ENCODE measurements at places on chromosomes 7 and 10.
A peak's percentile ranks its signal among the peaks of the same experiment; 100 is the strongest.

GRCh38 chr7:55191161-55191925 lies 172.5 kb downstream of the EGFR start:
- H3K4me3 ChIP-seq: no peak overlapping the region
- no peak overlapping the region for H3K27ac ChIP-seq
- H3K27me3 ChIP-seq: peaks cover 20% of the 10 kb centered on the region

DNA sequence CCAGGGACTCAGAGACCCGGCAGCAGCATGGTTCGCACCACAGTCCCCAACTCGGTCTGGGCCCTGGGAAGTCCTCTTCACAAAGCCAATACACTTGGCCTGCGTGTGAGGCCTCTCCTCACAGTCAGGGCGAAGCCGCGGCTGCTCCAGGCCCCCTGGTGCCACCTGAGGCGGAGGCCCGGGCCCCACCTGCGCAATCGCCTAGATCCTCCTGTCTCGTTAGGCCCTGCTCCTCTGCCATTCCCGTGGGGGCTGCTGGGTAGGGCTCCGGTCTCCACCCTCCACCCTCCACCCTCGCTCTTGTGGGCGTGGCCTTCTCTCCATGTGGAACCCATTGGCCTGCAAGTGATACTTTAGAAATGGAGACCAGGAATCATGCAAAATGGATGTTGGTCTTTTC lies 553.3 kb downstream of the INHBA start:
- no peaks in the 10 kb centered on the region for H3K36me3 ChIP-seq
- H3K27ac ChIP-seq: no peak overlapping the region
- H3K4me1 ChIP-seq: no peaks in the 10 kb centered on the region

DNA sequence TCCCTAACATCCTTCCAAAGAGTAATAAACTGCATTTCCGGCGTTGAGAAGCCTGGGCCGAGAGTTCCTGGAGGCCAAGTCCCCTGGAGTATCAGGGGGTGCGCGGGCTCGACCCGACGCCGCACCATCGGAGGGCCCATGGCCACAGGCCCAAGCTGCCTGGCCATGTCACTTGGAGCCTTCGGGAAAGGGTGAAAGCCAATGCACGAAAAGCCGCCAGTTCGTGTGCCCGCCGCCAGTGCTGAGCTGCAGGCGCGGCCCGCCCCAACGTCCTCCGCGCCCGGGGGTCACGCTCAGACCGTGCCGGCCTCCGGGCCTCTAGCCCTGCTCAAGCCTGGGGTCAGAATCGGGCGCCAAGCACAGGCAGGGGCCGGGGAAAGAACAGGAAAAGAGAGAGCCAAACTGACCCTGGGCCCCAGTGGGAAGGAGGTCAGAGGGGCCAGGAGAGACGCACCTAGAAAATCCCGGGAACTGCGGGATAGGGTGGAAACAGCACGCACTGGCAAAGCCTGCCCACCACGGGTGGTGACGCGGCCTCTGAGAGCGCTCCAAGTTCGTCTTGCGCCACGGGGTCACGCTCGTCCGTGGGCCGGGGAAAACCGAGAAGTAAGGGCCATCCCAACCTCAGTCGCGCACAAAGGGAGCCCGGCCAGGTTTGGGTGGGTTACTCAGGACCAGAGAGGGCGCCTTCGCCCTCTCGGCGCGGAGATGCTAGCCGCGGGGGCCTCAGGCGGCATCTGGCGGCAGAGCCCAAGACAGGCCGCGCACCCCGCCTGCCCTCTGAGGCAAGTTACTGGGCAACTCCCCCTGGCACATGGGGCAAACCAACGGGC lies 4.2 kb upstream of the EBF3 start:
- H3K4me1 ChIP-seq: peaks cover 13% of the 10 kb centered on the region
- no peak overlapping the region for H3K27ac ChIP-seq
- peaks cover 52% of the 10 kb centered on the region for H3K27me3 ChIP-seq
- no peaks in the 10 kb centered on the region for H3K36me3 ChIP-seq

DNA sequence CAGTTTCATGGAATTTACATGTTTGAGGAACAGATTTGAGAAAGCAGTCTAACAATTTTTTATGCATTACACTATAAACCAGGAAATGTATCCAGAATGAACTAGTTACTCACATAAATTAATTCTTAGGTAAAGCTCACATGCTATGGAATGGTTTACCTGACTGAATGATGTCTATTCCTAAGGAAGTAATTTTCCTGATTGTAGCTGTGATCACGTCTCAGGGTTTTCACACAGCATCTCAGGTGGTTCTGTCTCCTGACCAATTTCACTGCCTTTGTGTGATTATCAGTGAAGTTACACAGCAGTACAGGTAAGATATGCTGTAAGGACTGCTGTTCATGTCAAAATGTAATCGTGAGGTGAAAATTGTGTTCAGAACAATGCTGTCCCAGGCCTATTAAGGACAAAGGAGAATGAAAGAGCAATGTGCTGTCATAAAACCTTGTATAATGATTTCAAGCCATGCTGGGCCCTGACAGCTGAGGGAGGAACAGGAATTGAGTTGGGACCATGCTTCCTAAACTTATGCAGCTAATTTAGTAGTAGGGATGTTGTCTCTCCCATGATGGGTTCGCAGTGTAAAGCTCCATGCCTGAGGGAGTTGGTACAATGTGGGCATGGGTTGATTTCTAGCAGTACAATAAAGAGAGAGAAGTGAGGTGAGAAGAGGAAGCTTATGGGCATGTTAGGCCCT lies 631.8 kb downstream of the NRG3 start:
- H3K4me1 ChIP-seq: no peaks in the 10 kb centered on the region
- H3K4me3 ChIP-seq: no peak overlapping the region

- no peak for DNase-seq
- H3K36me3 ChIP-seq: peaks cover 2% of the 10 kb centered on the region
- peaks cover 12% of the 10 kb centered on the region for H3K4me1 ChIP-seq
- H3K27me3 ChIP-seq: no peaks in the 10 kb centered on the region
- H3K27ac ChIP-seq: no peak overlapping the region
- no peak overlapping the region for H3K4me3 ChIP-seq
Measured at GRCh38 chr10:11429439-11430052, 181.9 kb downstream of the USP6NL start.

DNA sequence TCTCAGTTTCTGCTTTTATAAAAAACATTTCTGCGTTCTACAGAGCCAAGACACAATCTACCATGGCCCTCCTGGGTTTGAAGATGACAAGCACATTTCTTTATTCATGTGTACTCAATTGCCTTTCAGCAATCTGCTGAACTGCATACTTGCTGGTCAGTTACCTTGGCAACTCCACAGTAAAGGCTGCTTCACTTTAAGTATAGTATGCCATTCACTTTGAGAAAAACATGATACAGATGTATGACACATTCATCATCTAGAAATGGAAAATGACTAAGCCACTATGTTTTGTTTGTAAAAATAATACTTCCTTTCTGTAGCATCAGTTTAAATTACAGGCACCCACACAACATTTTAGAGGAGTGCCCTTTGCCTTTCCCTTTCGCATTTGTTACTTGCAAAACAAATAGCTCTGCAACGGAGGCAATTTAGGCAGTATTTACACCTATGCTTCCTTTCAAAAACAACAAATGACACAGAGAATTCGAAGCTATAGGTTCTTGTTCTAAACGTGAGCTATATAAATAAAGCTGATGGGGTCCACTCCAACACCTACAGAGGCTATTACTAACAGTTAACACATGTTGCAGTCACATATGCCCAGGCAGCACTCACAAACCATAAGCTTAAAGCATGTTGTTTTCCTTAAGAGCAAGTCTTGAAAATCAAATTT lies 23.5 kb downstream of the SGCE start:
- H3K27me3 ChIP-seq: peaks cover 8% of the 10 kb centered on the region
- no peak overlapping the region for H3K4me3 ChIP-seq
- H3K27ac ChIP-seq: no peak overlapping the region
- H3K36me3 ChIP-seq: no peaks in the 10 kb centered on the region

DNA sequence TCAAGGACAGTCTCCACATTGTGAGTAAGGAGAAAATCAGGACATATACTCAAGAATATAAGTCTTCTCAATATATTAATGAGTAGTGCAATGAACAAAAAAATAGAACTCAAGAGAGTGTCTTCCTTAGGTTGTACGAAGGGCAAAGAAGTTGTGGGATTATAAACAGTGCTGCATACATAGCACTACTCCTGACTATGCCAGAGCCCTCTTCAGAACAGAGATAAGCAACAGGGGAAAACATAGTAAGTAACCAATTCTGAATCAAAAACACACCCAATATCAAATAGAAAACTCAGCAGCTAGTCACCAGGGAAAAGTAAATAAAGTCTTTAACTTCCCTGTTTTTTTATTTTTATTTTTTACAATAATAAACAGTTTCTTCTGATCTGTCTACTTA lies 10.6 kb downstream of the ARHGAP21 start:
- no peak overlapping the region for H3K4me3 ChIP-seq
- peaks cover 3% of the 10 kb centered on the region for H3K4me1 ChIP-seq
- no peaks in the 10 kb centered on the region for H3K27me3 ChIP-seq
- no peak for DNase-seq

DNA sequence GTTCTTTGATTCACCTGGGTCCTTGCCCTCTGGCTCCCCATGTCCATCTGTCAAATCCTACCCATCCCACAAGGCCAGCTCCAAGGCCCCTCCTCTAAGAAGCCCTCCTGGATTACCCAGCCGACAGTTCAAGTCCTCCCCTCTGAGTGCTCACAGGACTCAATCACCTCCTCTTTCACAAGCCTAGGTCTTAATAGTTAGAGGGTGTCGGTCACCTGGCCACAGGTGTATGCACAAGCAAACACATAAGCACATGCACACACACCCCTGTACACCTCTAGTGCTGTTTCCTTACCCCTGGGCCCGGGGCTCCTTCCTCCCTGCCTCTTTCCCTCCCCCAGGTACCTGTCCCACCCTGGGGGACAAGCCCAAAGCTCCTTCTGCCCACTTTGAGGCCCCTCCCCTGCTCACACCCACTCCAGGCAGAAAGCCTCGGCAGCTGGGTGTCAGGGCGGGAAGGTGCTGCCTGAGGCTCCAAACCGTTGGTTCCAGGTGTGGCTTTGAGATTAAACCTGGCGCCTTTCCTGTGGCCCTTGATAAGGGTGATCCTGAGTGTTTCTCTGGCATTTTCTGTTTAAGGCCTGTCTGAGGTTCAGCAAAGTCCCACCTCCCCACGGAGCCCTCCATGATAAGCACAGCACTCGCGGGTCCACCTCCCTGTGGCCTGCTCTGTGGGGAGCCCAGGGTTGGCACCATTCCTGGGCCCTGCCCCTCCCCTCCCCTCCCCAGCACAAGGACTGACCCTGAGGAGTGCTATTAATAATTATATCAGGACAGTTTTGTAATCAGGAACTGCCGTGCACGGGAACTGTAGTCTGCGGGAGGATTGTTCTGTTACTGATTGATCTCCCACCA lies 14.6 kb upstream of the AQP1 start:
- no peak overlapping the region for H3K27ac ChIP-seq
- DNase-seq: no peak
- H3K4me3 ChIP-seq: no peak overlapping the region
- no peaks in the 10 kb centered on the region for H3K4me1 ChIP-seq

DNA sequence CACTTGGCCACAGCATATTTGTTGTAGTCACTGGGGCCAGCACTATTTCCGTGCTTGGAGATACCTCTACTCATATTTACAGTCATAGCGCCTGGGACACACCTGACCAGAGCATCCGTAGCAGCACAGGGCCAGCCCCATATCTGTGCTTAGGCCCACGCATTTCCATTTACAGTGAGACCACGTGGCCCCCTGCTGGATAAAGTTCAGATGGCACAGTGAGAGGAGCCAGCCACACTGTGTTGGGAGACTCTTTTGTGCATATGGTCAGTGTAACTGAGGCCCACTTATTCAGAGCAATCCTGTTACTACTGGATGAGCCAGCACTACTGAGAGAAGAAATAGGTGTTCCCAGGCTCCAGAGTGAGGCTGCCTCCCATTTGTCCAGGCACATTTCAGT lies 455.3 kb downstream of the REEP3 start:
- no peak overlapping the region for H3K4me3 ChIP-seq
- H3K27ac ChIP-seq: no peak overlapping the region
- DNase-seq: peak; percentile 70
- no peaks in the 10 kb centered on the region for H3K4me1 ChIP-seq

DNA sequence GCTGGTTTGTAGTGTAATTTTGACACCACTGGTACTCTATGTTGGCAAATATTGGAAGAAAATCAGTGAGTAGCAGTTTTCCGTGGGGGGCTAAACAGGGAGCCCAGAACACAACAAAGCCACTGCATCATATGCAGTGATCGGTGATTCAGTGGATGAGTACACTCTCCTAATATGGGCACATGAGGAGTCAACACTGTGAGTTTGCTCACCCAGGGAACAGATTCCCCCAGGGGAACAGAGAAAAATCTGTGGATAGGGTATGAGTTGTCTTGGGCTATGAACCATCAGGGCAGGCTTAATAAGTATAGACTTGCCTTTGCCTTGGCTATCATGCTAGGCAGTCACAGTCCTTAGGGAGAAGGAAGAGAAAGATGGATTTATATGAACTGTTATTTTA lies 227.7 kb upstream of the SEMA3E start:
- DNase-seq: no peak
- no peak overlapping the region for H3K4me3 ChIP-seq
- no peak overlapping the region for H3K27ac ChIP-seq
- no peaks in the 10 kb centered on the region for H3K36me3 ChIP-seq

GRCh38 chr7:74092321-74092963 lies 8.8 kb downstream of the LIMK1 start:
- H3K4me3 ChIP-seq: no peak overlapping the region
- H3K4me1 ChIP-seq: peaks cover 18% of the 10 kb centered on the region
- no peaks in the 10 kb centered on the region for H3K27me3 ChIP-seq
- H3K36me3 ChIP-seq: peaks cover 4% of the 10 kb centered on the region
- DNase-seq: no peak

- no peak for DNase-seq
- H3K27ac ChIP-seq: no peak overlapping the region
- H3K4me1 ChIP-seq: no peaks in the 10 kb centered on the region
- no peaks in the 10 kb centered on the region for H3K36me3 ChIP-seq
- H3K4me3 ChIP-seq: no peak overlapping the region
Measured at GRCh38 chr7:16546921-16547505, 20.4 kb downstream of the LRRC72 start.

- H3K4me3 ChIP-seq: no peak overlapping the region
- H3K27ac ChIP-seq: no peak overlapping the region
- no peaks in the 10 kb centered on the region for H3K4me1 ChIP-seq
- no peak for DNase-seq
- peaks cover under 1% of the 10 kb centered on the region for H3K27me3 ChIP-seq
- H3K36me3 ChIP-seq: no peaks in the 10 kb centered on the region
Measured at GRCh38 chr7:69677054-69677852, 79.0 kb downstream of the AUTS2 start.

- H3K27me3 ChIP-seq: no peaks in the 10 kb centered on the region
- no peaks in the 10 kb centered on the region for H3K36me3 ChIP-seq
- H3K4me1 ChIP-seq: no peaks in the 10 kb centered on the region
- no peak overlapping the region for H3K4me3 ChIP-seq
Measured at GRCh38 chr7:69633122-69633831, 35.0 kb downstream of the AUTS2 start.

DNA sequence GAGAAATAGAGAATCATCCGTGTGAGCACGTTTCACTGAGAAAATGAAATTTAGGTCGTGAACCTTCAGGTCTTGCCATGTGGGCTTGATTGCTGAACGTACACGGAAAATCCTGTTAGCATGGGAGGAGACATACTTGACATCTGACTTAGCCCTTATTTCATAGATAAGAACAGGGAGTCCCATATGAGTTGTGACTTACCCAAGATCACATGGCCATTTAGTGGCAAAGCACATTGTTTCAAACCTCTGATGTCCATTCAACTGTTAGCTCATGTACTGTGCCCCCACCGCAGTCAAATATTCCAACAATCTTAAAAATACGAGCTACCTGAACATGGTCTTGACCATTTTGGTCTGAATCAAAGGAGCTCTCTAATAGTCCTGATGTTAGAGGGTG lies 411.2 kb upstream of the FZD8 start:
- H3K36me3 ChIP-seq: no peaks in the 10 kb centered on the region
- no peaks in the 10 kb centered on the region for H3K4me1 ChIP-seq
- no peak for DNase-seq
- H3K4me3 ChIP-seq: no peak overlapping the region

All from activated CD4-positive, alpha-beta T cell treated with anti-CD3 and anti-CD28 coated beads for 36 hours (primary cell).